Prostate gland (tissue), 2 donors: ENCODE measurements at places on chromosomes 11 and 22.

DNA sequence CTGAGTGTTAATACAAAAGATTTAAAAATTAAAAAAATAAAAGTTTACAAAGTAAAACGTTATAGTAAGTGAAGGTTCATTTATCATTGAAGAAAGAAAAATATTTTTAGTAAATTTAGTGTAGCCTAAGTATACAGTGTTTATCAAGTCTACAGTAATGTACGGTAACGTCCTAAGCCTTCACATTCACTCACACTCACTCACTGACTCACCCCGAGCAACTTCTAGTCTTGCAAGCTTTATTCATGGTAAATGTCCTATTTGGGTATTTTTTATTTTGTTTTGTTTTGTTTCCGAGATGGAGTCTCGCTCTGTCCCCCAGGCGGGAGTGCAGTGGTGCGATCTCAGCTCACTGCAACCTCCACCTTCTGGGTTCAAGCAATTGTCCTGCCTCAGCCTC is 8.8 kb downstream of the CASTOR1 start:
- DNase-seq, result no peak
- no peak overlapping the region for H3K4me3 ChIP-seq
- H3K4me1 ChIP-seq, result no peaks in the 10 kb centered on the region
- no peaks in the 10 kb centered on the region for H3K36me3 ChIP-seq
- H3K27me3 ChIP-seq, result no peaks in the 10 kb centered on the region

GRCh38 chr11:119685111-119685746 is 43.8 kb downstream of the NECTIN1 start:
- DNase-seq, result no peak
- H3K27ac ChIP-seq, result peak overlapping the region; percentile 91
- no peaks in the 10 kb centered on the region for H3K36me3 ChIP-seq
- H3K4me1 ChIP-seq, result peaks cover 32% of the 10 kb centered on the region
- no peaks in the 10 kb centered on the region for H3K27me3 ChIP-seq

- H3K27ac ChIP-seq, result no peak overlapping the region
- H3K4me1 ChIP-seq, result no peaks in the 10 kb centered on the region
- H3K4me3 ChIP-seq, result no peak overlapping the region
- H3K27me3 ChIP-seq, result no peaks in the 10 kb centered on the region
- no peaks in the 10 kb centered on the region for H3K36me3 ChIP-seq
- peak; percentile 24 for DNase-seq
These were observed 2.8 kb upstream of the KCNJ5 start for GRCh38 chr11:128888034-128888985.

- H3K36me3 ChIP-seq, result no peaks in the 10 kb centered on the region
- no peaks in the 10 kb centered on the region for H3K27me3 ChIP-seq
- no peaks in the 10 kb centered on the region for H3K4me1 ChIP-seq
- no peak for DNase-seq
These were observed 32.0 kb downstream of the GUCY1A2 start for GRCh38 chr11:106986261-106986660.

DNA sequence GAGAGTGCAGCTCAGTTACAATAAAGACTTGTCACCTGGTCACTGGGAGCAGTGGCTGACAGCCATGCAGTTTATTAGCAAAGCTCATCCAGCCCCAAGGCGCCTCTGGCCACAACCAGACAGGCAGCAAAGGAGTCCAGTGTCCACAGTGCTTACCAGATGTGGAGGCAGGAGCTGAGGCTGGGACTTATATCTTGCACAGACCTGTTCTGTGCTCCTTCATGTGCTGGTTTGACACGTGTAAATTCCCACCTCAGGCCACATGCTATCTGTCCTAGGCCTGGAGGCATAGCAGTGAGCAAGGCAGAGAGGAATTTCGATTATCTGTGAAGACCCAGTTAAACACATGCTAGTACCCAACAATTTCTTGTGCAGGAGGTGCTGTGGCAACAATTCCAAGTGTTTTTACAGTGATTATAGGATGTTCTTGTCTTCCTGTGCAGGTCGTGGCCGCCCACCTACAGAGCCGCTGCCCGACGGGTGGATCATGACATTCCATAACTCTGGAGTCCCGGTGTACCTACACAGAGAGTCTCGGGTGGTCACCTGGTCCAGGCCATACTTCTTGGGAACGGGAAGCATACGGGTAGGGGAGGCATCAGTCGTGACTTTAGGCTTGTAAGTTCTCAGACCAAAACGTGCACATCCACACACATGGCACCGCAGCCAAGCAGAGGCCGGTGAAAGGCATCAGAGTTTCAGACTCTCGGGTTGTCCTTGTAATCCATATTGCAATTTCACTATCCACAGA is 9.4 kb downstream of the DGCR8 start:
- peaks cover 16% of the 10 kb centered on the region for H3K36me3 ChIP-seq
- H3K4me1 ChIP-seq, result peaks cover 7% of the 10 kb centered on the region
- no peaks in the 10 kb centered on the region for H3K27me3 ChIP-seq
- no peak overlapping the region for H3K27ac ChIP-seq
- no peak for DNase-seq
